Activated effector memory CD4-positive, alpha-beta T cell treated with Interleukin-2 at 50 U/mL for 16 hours (primary cell): ENCODE measurements at places on chromosomes 1 and 21.

GRCh38 chr21:44858791-44859190, 14.7 kb downstream of the PTTG1IP start:
- DNase-seq = no peak

GRCh38 chr1:185368313-185368855, 51.3 kb upstream of the IVNS1ABP start:
- no peak for DNase-seq

DNA sequence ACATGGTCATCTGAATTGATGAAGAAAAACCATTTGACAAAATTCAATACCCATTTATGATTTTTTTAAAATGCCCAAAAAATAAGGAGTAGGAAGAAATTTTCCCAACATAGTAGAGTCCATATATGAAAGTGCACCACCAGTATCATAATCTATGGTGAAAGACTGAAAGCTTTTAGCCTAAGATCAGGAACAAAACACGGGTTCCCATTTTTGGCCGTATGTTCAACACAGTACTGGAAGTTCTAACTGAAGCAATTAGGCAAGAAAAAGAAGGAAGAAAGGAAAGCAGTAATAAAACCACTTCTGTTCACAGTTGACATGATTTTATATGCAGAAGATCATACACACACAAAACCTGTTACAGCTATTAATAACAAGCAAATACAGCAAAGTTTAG, 227.8 kb upstream of the RAB4A start:
- no peak for DNase-seq

- DNase-seq = no peak
These were observed 14.4 kb downstream of the CDK18 start for GRCh38 chr1:205518661-205519540.

DNA sequence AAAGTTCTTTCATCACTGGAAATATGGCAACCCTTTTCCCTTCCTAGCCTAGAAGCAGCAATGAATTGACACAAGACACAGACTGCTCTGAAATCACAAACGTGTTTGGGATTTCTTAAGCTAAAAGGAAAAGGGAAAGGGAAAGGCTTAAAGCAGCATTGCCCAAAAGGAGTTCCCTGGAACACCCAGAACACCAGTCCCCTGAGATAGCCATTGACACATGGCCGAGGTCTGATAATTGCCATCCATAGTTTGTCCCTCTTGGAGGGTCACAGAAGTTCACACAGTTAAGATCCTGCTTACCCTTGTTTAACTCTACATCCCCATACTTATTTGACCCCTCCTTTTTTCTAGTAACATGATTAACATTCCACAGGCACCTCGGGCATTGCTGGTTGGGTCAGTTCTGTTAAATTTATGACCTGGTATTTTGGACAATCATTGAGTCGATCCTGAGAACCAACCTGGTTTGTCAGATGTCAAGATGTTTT, 72.9 kb downstream of the ZNF281 start:
- DNase-seq = no peak
